Femur (tissue), 1 donor: ENCODE measurements at places on chromosomes 12 and 14.

DNA sequence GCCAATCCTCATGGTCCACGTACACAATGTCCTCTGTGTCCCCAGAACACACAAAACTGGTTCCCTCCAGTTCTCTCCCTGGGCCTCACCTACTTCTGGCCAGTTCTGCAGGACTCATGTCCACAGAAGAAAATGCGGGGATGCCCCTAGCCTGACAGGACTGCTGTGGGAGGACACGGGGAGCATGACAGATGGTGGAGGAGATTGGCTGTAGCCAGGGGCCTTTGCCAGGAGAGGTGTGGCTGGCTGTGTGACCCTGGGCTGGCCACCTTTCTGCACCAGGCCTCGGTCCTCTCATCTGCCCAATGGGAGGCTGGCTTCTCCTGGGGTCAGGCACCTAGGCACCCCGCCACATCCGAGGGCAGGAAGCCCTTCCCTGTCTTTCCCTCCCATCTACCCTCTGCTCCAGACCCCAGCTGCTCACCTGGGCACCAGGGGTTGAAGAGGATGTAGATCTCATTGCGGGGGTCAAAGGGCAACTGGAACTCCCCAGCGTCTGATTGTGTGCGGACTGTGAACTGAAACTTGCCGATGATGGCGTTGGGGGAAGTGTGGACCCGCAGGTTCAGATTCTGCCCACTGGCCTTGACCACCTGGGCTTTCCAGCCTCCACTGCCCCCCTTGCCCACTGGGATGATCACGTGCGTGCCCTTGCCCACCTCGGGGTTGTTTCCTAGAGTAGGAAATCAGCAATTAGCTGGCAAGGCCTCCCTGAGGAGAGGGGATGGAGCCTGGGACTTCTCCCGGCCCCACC is 2.8 kb downstream of the TGM1 start:
- no peak for DNase-seq

GRCh38 chr12:94563286-94563685 is 87.1 kb downstream of the TMCC3 start:
- DNase-seq, result peak; percentile 59

DNA sequence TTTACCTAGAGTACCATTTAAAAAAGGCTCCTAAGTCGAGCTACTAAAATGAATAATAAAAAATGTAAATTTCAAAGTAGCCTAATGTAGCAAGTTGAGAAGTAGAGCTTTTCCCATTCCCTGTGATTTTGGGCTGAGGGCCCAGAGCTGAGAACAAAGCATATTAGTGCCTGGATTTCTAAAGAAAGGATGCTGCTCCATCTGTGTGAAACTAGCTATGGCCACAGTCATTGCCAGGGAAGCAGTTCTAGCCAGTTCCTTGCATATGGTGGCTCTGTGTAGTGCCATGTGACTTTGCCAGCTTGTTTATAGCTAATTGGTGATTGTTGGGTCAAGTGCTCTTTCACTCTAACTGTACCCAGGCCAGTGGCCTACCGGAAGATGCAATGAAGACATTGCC is 20.4 kb upstream of the FBXO33 start:
- no peak for DNase-seq

- no peak for DNase-seq
Measured at GRCh38 chr12:28089338-28089737, 100.9 kb upstream of the CCDC91 start.

DNA sequence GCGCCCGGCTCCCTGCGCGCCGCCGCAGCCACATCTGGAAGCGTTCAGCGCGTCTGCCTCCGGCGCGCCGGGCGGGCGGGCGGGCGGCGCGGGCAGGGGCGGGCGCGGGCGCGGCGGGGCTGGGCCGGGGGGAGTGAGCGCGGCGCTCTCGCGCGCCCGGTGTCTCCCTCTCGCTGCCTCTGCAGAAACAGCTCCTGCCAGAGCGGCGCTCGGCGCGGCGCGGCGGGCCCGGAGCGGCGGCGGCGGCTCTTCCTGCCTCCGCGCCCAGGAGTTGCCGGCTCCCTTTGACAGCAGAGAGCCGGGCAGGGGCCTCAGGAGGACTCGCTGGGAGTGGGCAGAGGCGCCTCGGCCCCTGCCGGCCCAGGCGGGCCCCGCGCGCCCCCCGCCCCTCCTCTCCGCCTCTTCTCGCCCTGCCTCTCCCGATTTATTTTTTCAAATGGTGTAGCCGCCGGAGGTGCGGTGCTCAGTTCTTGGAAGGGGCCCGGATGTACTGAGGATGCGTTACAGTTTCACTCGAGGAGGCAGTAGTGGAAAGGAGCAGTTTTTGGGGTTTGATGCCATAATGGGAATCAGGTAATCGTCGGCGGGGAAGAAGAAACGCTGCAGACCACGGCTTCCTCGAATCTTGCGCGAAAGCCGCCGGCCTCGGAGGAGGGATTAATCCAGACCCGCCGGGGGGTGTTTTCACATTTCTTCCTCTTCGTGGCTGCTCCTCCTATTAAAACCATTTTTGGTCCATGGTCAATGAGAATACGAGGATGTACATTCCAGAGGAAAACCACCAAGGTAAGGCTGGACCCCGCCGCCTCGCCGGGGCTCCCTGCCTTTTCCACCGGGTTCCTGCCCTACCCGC is at the start of gene CACNA1C:
Gene CACNA1C (plus strand): TSS at position 162 of the 853 bp plus-strand sequence. CDS start 576 bp downstream, at position 738.
- peak; percentile 79 for DNase-seq

DNA sequence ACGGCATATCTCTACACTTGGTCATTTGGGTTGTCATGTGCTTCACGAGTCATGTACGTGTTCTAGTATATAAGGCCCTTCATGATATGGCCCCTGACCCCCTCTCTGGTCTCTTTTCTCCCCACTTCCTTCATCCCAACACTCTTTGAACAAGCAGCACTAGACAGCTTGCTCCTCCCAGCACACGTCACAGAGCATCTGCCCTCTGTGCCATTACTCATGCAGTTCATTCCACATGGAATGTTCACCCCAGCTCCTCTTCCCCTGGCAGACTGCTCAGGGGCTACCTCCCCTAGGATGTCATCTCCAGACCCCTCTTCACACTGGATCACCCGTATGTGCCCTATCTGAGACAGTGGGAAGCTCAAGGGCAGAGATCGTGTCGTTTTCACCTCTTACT is 14.1 kb upstream of the LRP1-AS start:
- no peak for DNase-seq
